ENCODE measurements at places on chromosomes 16 and 17. TPM values are rescaled to one million over a fixed set of nuclear protein-coding genes. Genes with fewer than 3 reads are reported as not detected.

The SOST gene
- 55.4 TPM for total RNA-seq

The ZG16B gene
- total RNA-seq = not detected

GRCh38 chr17:55734128-55734781 lies 11.6 kb upstream of the TMEM100 start:
- DNase-seq = no peak

The TBC1D3C gene
- total RNA-seq = not detected

The CCL2 gene
- 324 TPM for total RNA-seq

GRCh38 chr17:37361543-37361942 lies 14.2 kb upstream of the C17orf78 start:
- DNase-seq = no peak

GRCh38 chr17:6636105-6636504 lies 4.4 kb downstream of the KIAA0753 start:
- no peak for DNase-seq

The PYDC1 gene
- not detected for total RNA-seq

DNA sequence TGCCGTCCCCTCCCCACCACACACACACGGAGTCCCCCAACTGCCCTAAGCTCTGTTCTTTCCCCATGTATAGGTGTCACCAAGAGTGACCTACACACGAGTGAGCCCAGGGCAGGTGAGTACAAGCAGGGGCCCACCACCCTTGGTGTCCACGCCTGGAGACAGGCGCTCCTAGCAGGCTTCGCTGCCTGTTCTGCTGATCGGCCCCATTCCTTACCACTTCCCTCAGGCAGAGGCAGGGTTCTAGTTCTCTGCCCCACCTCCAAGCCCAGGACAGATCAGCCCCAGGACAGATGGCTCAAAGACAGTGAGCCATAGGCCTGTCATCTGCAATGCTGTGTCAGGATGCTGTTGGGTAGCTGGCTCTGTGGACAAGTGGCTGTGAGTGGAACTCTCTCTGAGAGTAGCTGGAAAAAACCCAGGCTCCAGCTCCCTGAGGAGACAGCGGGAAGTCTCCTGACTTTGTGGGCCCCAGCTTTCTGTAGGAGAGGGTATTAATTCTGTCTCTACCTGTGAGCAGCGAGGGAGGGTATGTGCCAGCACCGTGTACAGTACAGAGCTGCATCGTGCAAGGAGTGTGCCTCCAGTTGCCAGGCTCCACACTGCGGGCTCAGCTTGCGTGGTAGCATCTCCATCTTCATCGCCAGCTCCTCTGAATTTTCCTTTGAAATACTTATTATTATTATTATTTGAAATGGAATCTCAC lies 897 bp downstream of the TP53I13 start:
- no peak for DNase-seq

DNA sequence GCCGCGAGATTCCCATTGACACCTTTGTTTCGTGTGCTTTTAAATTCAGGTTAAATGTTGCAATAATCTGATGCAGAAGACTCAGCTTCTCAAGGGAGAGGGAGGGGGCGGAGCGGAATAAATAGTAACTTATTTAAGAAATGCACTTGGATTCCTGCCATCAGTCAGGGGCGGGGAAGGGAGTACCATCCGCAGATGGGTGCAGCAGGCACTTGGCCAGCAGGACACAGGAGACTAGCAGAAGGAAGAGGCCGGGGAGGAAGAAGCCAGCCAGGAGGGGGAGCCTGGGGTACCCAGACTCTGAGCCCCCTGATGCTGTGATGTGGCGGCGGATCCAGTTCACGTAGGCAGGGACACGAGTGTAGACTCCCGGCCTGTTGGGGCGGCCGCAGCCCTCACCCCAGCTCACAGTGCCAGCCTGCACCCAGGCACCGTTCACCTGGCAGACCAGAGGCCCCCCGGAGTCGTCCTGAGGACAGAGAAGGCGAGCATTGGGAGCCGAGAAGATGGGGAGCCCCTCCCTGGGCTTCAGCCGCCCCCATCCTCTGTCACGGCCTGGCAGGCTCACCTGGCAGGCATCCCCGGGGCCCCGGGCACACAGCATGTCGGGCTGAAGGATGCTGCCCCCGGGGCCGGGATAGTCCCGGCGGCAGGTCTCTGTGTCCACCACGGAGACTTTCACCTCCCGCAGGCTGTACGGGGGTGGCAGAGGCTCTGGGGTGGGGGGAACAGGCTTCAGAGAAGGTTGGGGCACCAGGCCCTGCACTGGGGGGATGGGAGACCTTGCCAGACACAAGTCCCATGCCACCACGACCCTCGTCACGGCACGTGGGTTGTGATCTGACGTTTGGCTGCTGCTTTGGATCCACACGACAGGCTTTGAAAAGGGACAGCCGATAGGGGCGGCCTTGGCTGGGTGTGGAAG lies 3.2 kb downstream of the TPSG1 start:
- DNase-seq = no peak

GRCh38 chr17:46194393-46195216 lies 1.4 kb upstream of the KANSL1 start:
- no peak for DNase-seq

The SREBF1 gene
- total RNA-seq = 56.2 TPM

GRCh38 chr16:70429888-70430666 lies 8.8 kb downstream of the ST3GAL2 start:
- no peak for DNase-seq

DNA sequence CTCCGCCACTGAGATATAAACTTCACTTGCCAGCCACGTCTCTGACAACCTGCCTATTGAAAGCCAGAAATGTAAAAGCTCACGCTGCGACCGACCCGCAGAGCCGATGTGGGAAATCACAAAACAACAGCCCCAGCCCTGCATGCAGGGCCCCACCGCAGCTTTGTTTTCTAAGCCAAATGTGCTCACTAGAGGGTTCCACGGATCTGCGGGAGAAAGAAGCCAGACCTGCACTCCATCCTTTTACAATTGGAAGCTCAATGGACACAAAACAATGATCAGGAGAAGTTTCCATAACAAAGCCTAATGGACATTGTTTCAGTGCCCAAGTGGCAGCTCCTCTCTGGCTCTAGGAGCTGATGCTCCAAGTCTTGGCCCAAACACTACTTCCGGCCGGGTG lies 33.1 kb downstream of the WIPI1 start:
- no peak for DNase-seq

GRCh38 chr16:89358030-89359005 lies 132.0 kb downstream of the ANKRD11 start:
- no peak for DNase-seq

The LPCAT2 gene
- 21.1 TPM for total RNA-seq

The AATF gene
- total RNA-seq = 28.8 TPM

DNA sequence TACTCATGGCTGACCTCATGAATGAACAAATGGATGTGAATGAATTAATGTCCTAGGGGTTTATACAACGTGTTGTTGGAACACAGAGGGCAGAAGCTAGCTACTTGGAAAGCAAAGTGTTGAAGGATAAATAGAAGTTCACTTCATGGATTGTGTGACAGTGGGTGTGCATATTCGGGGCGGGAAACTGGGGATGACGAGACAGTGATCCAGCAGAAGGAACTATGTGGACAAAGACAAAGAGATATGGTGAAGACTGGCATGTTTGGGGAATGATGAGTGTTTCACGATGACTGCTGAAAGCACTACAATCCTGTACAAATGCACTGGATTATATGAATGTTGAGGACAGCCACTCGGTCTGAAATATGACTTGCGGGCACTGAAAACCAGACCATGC lies 250.5 kb upstream of the C16orf82 start:
- DNase-seq = no peak

DNA sequence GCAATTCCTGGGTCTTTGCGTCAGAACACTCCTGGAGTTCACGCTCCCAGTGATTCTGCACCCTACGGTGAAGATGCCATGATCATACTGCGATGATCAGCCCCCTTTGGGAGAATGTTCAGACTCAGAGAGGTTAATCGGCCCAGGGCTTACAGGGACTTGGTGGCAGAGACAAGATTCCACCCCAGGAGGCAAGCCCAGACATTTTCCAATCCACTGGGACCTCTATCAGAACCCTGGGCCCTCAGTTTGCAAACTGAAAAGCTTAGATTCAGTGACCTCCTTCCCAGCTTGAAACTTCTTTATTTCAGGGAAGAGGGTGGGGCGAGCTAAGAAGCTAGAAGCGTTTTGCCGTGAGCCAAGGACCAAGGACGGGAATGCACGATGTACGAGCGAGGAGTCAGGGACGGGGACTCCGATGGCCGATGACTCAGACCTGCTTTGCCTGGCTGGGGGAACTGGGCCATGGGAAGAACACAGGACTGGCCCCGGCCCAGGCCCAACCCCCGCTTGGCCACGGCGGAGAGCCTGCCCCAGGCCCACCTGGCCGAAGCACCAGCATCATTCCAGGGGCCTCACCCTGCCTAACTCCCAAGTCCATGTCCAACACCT lies 34.7 kb downstream of the SOCS3 start:
- no peak for DNase-seq

DNA sequence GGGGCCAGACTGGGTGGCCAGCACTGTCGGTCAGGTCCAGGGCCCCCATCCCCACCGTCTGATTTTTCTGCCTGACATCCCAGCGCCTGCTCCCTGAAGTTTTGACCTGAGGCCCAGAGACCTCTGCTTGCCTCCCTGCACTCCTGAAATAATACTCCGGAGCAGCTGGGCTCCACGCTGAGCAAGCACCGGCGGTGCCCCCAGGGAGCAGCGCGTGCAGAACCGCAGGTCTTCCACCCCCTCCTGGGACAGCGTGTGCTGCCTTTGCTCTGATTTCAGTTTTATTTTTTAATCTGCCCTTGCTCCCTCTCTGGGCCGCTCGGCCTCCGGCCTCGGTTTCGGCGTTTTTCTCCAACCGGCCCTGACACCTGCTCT lies 132.4 kb upstream of the GSE1 start:
- DNase-seq = no peak

DNA sequence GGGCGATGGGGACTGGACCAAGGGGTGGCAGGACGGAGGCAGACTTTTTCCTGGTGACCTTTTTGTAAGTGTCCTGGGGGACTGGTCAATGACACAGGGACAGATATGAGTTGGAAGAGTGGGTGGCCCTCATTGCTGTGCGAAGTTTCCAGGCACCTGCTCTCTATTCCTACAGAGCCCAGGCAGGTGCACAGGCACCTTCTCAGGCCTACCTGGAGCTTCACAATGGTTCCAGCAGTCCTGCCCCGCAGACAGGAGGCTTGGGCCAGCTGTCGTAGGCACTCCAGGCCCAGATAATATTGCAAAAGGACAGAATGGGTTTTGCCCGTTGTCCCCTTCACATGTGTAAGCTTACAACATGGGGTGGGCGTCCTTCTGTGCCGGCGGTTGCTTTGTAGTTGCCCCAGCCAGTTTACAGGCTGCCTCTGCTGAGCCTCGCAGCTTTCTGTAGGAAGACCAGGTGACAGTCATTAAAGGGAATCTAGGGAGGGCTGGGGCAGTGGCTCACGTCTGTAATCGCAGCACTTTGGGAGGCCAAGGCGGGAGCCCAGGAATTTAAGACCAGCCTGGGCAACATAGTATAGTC lies 84.3 kb downstream of the ARHGAP23 start:
- no peak for DNase-seq

DNA sequence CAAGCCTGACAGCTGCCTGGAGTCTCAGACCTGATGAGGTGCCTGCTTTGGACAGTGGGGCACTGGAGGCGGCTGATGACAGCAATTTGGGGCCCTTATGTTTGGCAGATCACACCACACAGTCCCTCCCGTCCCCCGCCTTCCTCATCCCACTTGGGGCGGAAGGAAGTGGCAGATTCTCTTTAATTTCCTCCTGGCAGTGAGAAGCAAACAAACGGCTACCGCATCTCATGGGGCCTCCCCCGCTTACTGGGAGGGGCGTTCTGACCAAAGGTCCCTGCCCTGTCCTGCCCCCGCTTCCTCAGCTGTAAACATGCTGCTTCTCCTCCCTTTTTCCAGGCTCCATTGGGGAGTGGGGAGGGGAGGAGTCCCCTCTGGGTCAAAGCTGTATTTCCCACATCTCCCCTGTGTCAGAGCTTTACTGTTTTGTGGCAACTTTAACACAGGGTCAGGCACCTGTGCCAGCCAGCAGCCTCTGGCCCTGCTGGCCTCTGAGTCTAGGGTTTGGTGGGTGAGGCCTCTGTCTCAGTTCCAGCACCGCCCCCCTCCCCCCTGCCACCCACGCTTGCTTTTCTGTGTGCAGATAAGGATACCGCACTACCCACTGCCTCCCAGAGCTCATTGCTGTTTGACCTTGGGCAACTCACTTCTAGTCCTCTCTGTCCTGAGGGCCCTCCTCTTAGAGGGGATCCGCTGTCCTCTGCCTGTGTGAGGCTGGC lies 5.4 kb upstream of the NFATC3 start:
- no peak for DNase-seq

- no peak for DNase-seq
Observed at GRCh38 chr16:90020260-90020837, 1.1 kb upstream of the DBNDD1 start.

The SMIM36 gene
- not detected for total RNA-seq

The RHBDL3 gene
- total RNA-seq = 0.63 TPM

DNA sequence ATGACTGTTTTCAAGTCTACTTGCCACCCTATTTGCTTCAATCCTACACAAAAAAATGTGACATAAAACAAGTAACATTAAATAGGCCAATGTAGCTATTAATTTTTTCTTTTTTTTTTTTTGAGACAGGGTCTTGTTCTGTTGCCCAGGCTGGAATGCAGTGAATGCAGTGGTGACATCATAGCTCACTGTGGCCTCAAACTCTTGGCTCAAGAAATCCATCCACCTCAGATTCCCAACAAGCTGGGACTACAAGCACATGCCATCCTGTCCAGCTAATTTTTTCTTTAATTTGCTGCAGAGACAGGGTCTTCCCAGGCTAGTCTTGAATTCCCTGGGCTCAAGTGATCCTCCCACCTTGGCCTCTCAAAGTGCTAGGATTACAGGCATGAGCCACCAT lies 29.4 kb downstream of the ANKFY1 start:
- no peak for DNase-seq

The OR4D1 gene
- not detected for total RNA-seq

The CCL11 gene
- total RNA-seq = not detected

The TBC1D3I gene
- total RNA-seq = not detected

DNA sequence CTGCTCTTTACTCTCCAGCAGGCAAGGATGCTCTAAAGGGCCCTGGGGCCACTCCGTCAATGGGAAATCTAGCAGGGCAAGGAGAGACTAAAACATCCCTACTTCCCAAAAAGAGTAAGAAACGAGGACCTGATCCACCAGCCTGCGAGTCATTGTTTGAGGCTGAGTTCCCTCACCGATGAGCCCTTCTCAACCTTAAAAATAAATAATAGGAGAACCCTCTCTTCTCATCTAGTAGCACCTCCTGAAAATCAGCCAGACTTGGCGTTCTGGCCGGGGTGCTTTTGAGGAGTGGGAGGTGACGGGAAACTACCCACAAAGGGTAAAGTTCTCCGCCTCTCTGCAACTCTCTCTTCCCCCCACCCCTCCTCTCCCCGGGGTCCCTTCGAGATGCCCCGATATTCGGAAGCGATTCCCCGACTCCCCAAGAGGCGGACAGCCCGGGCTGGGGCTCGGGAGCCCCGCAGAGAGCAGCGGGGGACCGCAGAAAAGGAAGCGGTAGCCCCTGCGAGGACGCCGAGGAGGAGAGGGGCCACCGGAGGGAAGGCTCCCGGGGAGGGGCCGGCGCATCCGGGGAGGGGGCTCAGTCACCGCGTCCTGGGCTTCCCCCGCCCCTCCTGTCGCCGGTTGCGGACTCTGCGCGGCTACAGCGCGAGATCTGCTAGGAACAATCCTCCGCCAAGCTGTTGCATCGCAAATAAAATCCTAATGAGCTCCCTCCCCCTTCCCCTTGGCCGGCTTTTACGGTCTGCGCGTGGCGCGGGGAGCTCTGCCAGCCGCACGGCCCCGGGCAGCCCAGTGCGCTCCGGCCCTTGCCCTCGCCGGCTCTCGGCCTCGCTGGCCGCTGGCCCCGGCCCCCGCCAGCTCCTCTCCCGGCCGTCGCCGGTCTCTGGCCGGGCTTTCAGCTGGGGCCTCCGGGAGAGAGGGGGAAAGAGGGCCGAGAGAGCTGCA lies 1.3 kb downstream of the HOXB9 start:
- no peak for DNase-seq

The NARF gene
- 86.8 TPM for total RNA-seq

The C1QTNF8 gene
- 7.0 TPM for total RNA-seq
